ENCODE measurements at places on chromosomes 1 and 21. TPM values are rescaled to one million over a fixed set of nuclear protein-coding genes. Genes with fewer than 3 reads are reported as not detected.

PTTG1IP gene
- 195 TPM for total RNA-seq

ZBTB40 gene
- 28.6 TPM for total RNA-seq

GRCh38 chr1:22889213-22889827, 83.3 kb downstream of the LACTBL1 start:
- H3K36me3 ChIP-seq: no peaks in the 10 kb centered on the region
- no peaks in the 10 kb centered on the region for H3K27me3 ChIP-seq
- no peak overlapping the region for H3K27ac ChIP-seq
- peak; percentile 42 for DNase-seq
- no peaks in the 10 kb centered on the region for H3K4me1 ChIP-seq
- H3K4me3 ChIP-seq: no peak overlapping the region

DNA sequence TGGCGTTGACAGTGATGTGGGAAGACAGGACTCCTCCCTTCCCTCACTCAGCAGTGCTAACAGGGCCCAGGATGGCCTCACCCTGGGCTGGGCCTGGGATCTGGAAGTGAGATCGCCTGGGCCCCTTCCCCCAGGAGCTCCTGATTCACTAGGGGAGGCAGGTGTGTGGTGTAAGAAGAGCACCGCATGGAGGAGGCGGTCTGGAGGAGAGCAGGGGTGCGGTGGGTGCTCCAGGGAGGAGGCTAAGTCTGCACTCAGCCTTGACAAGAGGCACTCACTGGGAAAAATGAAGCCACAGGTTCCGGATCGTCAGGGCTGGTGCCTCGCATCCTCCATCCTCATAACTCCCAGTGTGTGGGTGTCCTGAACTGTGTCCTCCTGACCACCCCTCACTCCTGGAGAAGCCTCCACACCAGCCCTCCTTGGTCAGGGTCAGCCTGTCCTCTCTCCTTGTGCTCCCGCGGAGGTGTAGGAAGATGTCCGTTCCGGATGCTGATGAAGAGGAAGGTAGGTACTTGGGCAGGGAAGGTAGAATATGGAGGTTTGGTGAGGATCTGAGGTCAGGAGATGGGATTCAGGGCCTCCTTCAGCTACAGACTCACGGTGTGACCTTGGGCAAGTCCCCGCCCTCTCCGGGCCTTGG, 142.1 kb upstream of the WNT4 start:
- no peak for DNase-seq
- H3K4me3 ChIP-seq: peak overlapping the region; percentile 36
- no peaks in the 10 kb centered on the region for H3K27me3 ChIP-seq
- no peaks in the 10 kb centered on the region for H3K36me3 ChIP-seq
- no peak overlapping the region for H3K27ac ChIP-seq

Data from testis (tissue), 5 donors.